Esophagus muscularis mucosa (tissue), 4 donors: ENCODE measurements at places on chromosomes 1 and 21.
A peak's percentile ranks its signal among the peaks of the same experiment; 100 is the strongest.

DNA sequence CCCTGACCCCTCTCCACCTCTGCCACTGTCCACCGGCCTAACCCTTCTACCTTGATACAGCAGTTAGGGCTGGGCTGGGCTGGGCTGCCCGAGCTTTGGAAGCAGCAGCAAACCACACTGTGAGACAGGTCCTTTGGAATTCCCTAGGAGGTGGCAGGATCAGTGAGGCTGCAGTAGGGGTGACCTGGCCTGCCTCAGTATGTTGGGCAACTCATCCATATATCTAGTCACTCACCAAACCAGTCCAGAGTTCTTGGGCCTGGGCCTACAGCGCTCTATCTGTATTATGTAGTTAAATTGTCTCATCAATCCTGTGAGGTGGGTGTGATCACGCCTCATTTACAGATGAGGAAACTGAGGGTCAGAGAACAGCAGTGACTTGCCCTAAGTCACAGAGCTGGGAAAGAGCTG is 13.3 kb upstream of the SYNC start:
- no peak for DNase-seq

- no peak for DNase-seq
Measured at GRCh38 chr1:40662864-40663263, 2.6 kb downstream of the RIMS3 start.

GRCh38 chr1:58165073-58165472 is 381.5 kb downstream of the OMA1 start:
- DNase-seq: no peak

- DNase-seq: no peak
Measured at GRCh38 chr21:37088186-37088735, 15.2 kb downstream of the TTC3 start.

DNA sequence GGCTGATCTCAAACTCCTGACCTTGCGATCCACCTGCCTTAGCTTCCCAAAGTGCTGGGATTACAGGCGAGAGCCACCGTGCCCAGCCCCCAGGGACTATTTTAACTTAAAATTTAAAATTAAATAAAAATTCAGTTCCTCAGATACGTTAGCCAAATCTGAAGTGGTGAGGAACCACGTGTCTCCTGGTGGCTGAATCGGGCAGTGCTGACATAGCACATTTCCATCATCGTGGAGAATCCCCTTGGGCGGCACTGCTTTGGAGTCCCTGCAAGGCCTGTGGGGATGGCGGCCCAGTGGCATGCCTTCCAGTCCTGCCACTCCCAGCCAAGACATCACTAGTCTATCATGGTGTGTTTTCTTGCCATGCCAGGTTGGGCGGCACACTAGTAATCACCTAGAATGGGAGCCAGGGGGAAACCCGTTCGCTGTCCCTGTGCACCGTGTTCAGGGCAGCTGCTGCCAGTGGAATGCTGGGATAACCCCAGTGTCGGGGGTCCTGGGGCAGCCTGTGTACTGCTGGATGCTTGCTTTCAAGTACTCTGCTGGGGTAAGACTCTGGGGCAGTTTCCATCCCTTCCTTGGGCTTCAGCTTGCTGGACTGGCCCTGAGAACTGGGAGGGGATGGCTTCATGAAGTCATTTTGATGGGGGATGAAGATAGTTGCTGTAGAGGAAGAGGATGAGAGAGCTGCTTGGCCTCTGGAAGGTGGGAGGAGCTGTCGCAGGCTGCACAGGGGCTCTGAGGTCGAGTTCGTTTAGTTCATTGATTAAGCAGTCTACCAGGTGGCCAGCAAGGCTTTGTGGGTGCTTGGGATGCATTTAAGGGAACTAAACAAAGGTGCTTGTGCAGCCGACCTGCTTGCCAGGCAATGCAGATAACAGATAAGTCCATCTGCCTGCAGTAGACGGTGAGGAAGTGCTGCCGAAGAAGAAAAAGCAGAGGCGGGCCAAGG is 4.6 kb downstream of the ZBTB48 start:
- no peak for DNase-seq

GRCh38 chr1:212225416-212225815 is 59.8 kb upstream of the PPP2R5A start:
- no peak for DNase-seq

DNA sequence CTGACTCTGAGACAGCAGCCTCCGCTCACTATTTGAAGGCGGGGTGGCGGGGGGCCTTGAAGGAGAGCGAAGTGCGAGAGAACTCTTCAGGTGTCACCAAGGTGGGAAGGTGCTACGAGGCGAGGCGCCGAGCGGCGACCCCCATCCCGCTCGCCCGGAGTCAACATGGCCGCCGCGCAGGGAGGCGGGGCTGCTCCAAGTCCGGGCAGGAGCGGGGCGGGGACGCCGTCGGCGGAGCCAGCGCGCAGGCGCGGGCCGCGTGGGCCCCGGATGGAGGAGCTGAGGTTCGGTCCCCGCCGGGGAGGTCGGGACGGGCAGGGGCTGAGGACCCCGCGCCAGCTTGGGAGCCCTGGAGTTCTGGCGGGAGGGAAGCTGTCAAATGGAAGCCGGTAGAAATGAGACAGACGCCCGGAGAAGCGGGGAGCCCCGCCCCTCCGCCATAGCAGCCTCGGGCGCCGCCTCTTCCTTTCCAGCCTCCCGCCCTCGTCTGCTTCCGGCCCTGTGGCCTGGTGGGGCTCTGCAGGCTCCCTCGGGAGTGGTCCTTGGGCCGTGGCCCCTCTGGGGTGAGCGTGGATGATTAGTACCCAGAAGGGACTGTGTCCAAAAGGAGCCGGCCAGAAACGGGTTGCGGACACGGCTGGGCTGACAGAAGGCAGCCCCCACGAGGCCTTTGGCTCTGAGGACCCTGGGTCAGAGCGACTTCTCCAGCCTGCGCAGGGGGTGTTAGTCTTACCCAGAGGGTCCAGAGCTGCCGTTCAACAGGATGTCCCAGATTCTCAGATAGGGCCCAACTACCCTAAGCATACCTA is at the start of gene PIGV:
Gene PIGV, plus strand, starts transcription at position 245 of the 809 bp plus-strand sequence. CDS start 2,866 bp downstream, outside the sequence.
- peak; percentile 96 for DNase-seq

DNA sequence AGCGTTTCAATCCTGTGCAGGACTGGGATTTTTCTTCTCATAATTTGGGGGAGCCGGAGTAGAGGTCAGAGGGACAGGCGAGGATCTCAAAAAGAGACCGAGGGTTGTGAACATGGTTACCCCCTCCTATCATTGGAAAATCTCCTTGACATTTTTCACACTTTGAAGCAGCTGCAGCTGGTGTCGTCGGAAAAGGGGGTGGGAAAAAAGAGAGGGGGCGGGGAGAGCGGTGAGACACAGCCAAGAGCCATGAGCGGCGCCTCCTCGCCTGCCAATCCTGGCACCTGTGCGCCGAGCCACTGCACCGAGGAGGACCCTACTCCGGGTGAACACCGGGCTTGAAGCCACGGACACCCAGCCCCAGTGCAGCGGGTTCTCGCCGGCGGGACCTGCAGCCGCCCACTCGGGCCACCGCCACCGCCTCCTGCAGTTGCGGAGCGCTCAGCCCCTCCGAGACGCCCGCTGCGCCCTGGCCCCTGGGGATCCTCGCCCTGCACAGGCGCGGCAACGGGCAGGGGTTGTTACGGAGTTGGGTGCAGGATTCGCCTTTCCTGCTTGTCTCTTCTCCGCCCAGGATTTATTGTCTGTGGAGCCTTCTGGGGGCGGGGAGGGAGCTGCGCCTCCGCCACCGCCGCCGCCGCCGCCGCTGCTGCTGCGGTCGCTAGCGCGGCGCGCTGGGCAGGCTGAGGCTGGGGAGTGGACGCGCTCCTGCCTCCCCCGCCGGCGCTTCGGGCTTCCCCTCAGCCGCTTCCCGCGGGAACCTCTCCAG is at the start of gene LRRC7:
Gene LRRC7, plus strand, starts transcription at position 271 of the 769 bp plus-strand sequence. CDS start 718 bp downstream, outside the sequence.
- no peak for DNase-seq

- no peak for DNase-seq
Measured at GRCh38 chr1:66981679-66982078, 56.9 kb downstream of the MIER1 start.

DNA sequence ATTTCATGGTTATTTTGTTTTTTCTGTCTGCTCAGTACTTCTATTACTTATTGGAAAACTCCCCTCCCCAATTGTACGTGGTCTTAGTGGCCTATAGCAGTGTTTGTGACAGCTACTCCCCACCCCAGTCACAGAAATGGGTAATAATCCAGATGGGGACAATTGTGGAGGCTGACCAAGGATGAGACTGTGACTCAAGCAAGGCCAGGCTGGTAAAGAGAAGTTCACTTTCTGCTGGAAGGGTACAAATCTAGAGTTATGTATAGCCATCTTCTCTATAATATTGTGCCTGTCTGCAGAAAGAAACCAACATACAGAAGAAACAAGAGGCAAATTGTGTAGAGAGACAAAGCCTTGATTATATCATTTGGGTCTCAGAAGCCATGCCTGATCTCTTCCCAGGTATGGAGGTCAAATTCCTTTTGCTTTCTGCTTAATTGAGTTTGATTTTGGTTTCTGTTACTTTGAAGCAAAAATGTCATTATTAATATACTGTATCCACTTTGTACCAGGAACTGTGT is 270.4 kb downstream of the HLX start:
- no peak for DNase-seq

DNA sequence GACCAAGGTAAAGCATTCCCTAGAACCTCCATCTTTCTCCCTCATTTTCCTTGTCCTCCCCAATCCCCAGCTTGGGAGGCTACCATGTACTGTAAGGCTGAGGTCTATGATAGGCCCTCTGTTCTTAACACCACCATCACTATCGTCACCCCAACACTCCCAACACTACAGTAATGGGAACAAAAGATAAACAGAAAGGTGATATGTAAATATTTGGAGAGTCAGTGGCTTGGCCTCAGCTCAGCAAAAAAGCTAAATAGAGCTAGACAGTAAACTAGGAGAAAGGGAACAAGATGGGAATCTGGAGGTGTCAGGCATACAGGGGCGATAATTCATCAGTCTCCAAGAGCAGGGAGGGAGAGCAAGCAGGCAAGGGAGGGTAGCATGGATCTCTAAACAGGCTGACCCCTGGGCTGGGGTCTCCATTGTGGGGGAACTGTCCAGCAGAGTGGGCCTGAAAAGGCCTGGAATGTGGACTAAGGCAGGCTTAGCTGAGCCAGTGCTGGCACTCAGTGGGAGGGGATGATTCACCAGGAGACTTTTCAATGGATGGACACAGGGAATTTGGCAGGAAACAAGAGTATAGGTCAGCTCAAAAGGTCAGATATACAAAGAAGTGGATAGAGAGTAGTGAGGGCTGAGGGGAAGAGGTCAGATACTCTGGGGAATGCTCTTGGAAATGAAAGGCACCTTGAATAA is 6.7 kb downstream of the WNT2B start:
- DNase-seq: no peak

DNA sequence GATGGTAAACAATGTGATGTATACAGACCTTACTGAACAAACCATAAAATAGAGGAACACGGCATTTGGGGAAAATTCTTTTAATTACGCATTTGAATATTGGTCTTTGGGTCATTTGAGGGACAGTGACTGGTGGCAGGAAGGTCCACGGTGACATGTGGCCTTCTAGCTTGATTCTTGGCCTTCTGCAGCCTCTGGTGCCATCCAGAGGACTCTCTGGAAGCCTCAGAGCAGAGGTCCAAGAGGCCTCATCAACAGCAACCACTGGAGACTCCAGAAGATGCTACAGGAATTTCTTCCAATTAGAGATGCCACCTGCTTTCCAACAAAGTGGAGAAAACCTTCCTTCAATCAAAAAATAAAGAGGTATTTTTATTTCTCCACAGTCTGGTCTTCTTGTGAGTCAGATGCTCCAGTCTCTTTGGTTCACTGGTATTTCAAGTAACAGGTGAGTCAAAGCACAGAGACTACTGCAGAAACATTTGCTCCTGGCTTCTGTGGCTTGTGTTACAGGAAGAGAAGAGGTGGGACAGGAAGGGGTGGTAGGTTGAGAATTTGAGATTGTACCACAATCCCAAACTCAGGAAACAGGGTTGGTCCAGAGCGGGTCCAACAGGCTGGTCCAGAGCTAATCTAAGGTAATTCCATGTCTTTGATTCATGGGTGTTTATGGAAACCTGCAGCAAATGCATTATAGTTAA is 2.7 kb upstream of the F5 start:
- DNase-seq: peak; percentile 68

DNA sequence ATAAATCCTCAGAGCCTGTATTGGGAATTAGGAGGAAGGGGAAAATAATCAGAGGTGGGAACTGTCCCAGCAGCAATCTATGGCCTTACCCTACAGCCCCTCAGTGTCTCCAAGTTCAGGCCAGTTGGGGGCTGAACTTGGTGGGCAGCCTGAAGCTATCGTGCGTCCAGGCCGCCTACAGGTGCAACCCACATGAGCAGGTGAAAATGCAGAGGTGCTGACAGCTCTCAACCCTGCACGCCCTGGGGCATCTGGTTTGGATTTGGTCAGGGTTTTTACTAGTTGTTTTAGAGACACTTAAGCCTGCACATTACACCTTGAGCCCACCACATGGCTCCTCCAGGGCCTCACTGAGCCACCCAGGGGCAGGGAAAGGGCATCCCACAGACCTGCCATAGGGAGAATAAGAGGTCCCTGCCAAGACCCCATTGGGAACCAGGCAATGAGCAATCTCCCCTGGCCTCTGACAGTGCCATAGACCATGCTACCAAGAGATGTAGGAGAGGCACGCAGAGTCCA is 209.5 kb downstream of the FOXD2 start:
- no peak for DNase-seq

DNA sequence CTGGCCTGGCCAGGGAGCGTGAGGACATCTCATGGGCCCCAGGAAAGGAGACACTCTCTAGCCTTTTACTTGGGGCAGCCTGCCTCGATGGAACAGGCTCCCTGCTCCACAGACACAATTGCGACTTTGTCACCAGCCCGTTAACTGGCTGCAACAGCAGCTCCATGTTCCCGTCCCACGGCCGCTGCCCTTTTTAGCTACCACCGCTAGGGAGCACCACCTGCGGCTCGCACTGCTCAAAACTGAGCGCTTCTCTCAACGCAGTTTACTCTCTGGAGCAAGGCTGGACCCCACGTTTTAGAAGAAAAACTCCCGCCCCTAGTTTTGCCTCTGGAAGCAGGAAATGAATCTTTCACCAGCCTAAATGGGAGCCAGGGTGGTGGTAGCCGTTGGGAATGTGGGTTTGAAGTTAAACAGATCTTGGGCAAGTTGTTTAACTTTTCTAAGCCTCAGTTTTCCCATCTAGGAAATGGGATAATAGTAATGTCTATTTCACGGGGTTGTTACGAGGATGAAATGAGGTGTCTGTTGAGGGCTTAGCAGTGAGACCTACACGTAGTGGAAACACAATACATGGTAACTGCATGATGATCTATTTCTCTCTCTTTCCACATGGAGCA is 3.5 kb upstream of the LRRC38 start:
- no peak for DNase-seq

DNA sequence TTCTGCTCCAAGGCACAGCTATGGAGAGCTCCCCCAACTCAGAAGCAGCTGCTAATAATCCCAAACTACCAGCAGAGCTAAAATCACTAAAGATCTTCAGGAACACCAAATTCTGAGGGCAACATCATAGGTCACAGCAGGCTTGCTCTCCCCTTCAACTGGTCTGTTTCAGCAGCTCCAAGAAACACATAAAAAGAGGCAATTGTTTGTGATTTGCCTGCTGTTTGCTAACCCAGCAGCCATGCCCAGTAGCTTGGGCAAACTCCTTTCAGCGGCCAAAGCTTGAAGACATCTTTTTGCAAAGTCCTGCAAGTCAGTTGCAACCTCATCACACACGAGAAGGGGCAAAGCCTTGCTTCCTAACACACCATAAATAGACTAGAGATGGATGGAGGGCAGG is 8.9 kb downstream of the ERI3 start:
- DNase-seq: no peak

- DNase-seq: peak; percentile 90
Measured at GRCh38 chr21:46189213-46189958, 5.1 kb upstream of the SPATC1L start.

GRCh38 chr21:34822942-34823341 is 154.1 kb downstream of the CLIC6 start:
- DNase-seq: no peak

GRCh38 chr1:154301582-154301981 is 19.3 kb upstream of the AQP10 start:
- DNase-seq: no peak
